ENCODE measurements at places on chromosomes 4 and X.
A peak's percentile ranks its signal among the peaks of the same experiment; 100 is the strongest.

GRCh38 chr4:153976954-153977353 lies 188.1 kb upstream of the SFRP2 start:
- no peak overlapping the region for H3K27ac ChIP-seq
- no peaks in the 10 kb centered on the region for H3K4me1 ChIP-seq
- DNase-seq, result no peak
- H3K36me3 ChIP-seq, result no peaks in the 10 kb centered on the region
- no peak overlapping the region for H3K4me3 ChIP-seq

DNA sequence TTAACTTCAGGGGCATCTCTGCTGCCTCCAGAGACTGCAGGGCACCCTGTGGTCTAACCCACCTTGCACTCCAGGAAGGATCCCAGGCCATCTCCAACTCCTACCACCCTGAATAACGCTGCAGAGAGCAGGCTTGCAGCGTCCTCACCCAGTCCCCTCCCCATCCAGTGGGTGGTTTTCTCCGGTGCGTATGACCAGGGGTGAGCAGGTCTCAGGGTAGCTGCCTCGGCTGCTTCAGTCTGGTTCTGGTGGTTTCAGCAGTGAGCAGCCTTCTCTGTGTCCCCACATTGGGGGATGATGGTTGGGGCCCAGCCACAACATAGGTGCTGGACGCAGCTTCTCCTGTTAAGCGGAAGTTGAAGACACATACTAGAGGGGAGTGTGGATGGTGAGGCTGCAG lies 38.6 kb upstream of the SORCS2 start:
- H3K4me1 ChIP-seq, result no peaks in the 10 kb centered on the region
- no peak overlapping the region for H3K4me3 ChIP-seq

DNA sequence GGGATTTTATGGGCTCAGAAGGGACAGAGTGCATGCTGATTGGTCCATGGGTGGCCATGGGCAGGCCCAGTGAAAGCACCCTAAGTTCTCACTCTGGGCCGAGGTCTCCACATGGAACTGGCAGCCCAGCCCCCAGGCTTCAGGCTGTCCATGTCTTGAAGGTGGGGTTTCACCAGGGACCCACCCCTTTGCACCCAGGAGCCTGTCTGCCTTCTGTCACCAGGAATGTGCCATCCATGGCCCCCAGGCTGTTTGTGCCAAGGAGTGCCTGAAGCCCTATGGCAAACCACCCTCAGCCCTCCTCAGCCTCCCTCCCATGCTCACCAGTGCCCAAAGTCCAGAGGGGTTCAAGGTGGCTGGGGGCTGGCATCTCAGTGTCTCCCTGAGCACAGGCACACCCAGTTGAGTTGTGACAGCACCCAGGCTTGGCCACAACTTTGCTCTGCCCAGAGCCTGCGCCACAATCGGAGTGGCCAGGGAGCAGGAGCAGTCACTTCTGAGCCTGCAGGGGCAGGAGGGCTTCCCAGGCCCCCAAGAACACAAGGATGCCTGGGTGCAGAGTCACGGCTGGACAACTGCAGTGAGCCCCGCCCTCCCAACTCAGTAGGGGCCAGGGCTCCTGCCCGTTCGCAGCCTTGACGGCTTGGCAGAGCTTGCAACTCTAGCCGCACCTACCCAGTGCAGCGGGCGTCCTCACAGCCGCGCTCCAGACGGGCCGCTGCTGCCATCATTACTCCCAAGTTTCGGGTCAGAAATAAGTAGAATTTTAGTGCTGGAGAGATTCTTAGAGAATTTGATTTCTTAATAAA lies 185.3 kb upstream of the NUDT6 start:
- H3K4me3 ChIP-seq, result no peak overlapping the region
- H3K4me1 ChIP-seq, result no peaks in the 10 kb centered on the region
- H3K36me3 ChIP-seq, result peaks cover 10% of the 10 kb centered on the region
- no peak overlapping the region for H3K27ac ChIP-seq

DNA sequence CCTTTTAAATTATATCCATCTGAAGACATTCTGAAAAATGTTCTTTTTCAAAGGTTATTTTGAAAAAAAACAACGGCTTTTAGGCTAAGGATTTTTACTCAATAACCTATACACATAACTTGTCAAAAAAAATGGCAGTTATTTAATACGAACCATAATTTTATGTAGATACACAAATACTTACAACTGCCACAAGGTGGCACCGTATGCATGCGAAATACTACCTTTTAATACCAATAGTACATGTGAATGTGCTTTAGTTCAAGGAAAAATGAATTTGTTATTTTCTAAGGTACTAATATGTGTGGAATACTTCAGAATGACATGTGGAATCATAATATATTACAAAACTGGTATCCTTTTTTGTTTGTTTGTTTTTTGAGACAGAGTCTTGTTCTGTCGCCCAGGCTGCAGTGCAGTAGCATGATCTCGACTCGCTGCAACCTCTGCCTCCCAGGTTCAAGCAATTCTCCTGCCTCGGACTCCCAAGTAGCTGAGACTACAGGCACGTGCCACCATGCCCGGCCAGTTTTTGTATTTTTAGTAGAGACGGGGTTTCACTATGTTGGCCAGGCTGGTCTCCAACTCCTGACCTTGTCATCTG lies 4.6 kb upstream of the MAD2L1 start:
- no peak overlapping the region for H3K4me3 ChIP-seq
- no peak overlapping the region for H3K27ac ChIP-seq
- H3K27me3 ChIP-seq, result no peaks in the 10 kb centered on the region
- peaks cover 24% of the 10 kb centered on the region for H3K4me1 ChIP-seq

DNA sequence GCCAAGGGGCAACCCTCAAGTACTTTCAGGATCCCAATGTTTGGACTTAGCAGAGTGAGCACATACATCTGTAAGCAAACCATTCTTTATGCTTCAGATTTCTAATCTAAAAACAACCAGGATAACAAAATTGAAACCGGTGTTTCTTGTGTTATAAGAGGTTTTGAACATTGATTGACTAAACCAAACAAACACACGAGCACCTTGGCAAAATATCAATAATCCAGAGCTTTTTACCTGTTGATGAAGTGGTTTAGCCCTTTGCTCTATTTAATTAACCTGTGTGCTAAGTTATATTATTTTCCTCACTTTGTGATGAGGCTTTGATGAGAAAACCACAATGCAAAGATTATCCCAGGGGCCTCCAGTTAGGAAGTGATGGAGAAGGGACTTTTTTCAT lies 255.3 kb upstream of the CXXC4 start:
- H3K36me3 ChIP-seq, result no peaks in the 10 kb centered on the region
- H3K27me3 ChIP-seq, result no peaks in the 10 kb centered on the region
- H3K4me3 ChIP-seq, result no peak overlapping the region
- DNase-seq, result no peak

- no peak overlapping the region for H3K4me3 ChIP-seq
- peaks cover 39% of the 10 kb centered on the region for H3K4me1 ChIP-seq
- no peaks in the 10 kb centered on the region for H3K27me3 ChIP-seq
- DNase-seq, result no peak
- peaks cover 82% of the 10 kb centered on the region for H3K36me3 ChIP-seq
These were observed 19.0 kb downstream of the HNRNPD start for GRCh38 chr4:82354788-82355187.

DNA sequence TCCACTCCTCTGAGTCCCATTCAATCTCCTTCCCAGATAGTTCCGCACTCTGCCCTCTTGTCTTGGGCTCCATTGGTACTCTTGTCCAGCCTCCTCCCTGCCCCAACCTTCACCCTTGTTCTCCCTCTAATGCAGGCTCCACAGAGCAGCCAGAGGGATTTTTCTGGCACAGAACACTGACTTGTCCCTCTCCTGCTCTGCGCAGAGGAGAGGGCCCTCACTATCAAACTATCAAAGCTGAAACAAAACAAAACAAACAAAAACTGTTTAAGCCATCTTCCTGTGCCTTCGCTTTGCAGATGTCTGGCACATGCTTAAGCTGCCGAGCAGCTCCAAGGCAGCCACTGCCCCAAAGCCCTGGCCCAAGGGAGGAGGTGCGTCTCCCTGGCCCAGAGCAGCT lies 2.9 kb downstream of the CNGA2 start:
- no peaks in the 10 kb centered on the region for H3K4me1 ChIP-seq
- H3K27me3 ChIP-seq, result peaks cover 4% of the 10 kb centered on the region
- H3K36me3 ChIP-seq, result no peaks in the 10 kb centered on the region

DNA sequence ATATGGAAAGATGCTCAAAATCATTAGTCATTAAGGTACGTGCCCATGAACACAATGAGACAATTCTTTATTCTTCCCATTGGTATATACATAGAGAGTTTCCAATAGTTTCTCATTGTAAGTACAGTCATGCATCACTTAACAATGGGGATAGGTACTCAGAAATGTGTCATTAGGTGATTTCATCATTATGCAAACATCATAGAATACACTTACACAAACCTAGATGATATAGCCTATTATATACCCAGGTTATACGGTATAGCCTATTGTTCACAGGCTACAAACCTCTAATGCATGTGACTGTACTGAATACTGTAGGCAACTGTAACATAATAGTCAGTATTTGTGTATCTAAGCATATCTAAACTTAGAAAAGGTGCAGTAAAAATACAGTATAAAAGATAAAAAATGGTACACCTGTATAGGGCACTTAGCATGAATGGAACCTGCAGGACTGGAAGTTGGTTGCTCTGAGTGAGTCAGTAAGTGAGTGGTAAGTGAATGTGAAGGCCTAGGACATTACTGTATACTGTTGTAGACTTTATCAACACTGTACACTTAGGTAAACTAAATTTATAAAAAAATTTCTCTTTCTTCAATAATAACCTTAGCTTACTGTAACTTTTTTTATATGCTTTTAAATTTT lies 49.6 kb downstream of the KLHL13 start:
- H3K4me1 ChIP-seq, result peaks cover 10% of the 10 kb centered on the region
- no peak for DNase-seq
- H3K27me3 ChIP-seq, result no peaks in the 10 kb centered on the region
- no peak overlapping the region for H3K27ac ChIP-seq
- no peak overlapping the region for H3K4me3 ChIP-seq

- no peaks in the 10 kb centered on the region for H3K4me1 ChIP-seq
- H3K27me3 ChIP-seq, result no peaks in the 10 kb centered on the region
- H3K27ac ChIP-seq, result no peak overlapping the region
- H3K4me3 ChIP-seq, result no peak overlapping the region
These were observed 376.6 kb downstream of the PDGFC start for GRCh38 chr4:156595041-156595440.

GRCh38 chr4:130393231-130393630 lies 1297.3 kb downstream of the C4orf33 start:
- H3K27me3 ChIP-seq, result no peaks in the 10 kb centered on the region
- no peak for DNase-seq

GRCh38 chr4:53563824-53564223 lies 27.5 kb downstream of the LNX1 start:
- H3K36me3 ChIP-seq, result no peaks in the 10 kb centered on the region
- H3K27me3 ChIP-seq, result peaks cover 3% of the 10 kb centered on the region
- H3K4me3 ChIP-seq, result no peak overlapping the region
- no peaks in the 10 kb centered on the region for H3K4me1 ChIP-seq
- no peak for DNase-seq

DNA sequence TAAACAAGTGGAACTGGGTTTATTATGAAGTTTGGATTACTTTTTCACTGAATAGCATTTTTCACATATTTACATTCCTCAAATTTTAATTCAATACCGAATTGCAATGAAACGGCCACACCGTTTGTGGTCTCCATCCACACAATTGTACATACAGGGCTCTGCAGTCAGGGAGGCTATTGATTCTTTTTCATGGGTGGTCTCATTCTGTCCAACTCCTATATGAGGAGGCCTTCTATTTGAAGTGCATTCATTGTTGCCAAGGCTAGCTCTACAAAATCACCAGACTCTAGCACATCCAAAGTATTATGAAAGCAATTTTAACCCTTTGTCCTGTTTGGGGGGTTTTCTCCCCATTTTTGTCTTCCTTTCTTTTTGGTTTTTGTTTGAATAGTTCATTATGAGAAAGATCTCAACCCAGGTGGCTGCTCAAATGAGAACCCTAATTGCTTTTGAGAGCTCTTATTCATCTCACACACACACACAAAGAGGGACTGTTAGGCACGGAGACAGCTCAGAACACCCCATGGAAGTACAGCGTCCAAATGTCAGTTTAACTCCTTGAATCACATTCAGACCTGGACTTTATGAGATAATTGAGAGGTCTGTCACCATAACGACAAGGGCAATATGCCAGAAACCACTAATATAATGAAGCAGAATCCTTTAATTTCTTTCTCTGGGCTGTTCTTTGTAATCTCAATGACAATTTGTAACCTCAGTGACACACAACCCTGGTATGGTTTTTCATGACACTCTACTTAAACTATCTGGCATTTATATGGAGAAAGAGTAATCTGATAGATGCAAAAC lies 79.4 kb downstream of the NLGN4X start:
- DNase-seq, result no peak
- no peaks in the 10 kb centered on the region for H3K36me3 ChIP-seq
- H3K27me3 ChIP-seq, result no peaks in the 10 kb centered on the region
- no peaks in the 10 kb centered on the region for H3K4me1 ChIP-seq

GRCh38 chrX:69615342-69615741 lies 571 bp upstream of the EDA start:
- H3K27ac ChIP-seq, result no peak overlapping the region
- no peak for DNase-seq
- peak overlapping the region; percentile 44 for H3K4me3 ChIP-seq
- no peaks in the 10 kb centered on the region for H3K36me3 ChIP-seq
- peaks cover 12% of the 10 kb centered on the region for H3K27me3 ChIP-seq

DNA sequence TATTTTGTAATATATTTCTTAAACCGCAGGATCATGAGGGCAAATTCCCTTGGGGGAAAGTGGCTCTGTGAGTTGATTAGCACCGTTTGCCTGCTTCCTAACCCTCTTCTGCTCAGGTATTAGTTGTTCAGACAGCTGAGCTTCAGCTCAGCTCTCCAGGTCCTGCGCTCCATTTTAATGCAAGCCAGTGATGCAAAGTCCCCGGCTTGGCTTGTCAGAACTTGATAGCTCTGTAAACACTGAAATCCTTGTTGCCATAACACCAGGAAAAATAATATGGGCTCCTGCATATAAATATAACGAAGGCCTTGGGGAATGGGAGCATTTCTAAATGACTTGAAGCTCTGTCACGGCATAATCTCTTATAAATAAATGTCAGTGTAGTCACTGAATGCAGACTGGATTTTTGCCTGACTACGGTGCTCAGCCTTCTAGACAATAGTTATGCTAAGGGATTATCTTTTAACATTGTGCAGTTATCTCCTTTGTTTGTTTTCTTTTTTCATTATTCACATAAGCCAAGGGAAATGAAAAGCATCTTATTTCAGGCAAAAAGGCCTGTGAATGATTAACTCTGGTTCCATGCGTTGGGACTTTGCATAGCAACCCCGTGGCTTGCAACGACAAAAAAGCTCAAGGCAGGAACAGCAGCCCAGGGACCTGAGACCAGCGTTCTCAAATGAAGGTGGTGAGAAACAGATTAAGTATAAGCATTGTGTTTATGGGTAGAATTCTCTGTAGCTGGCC lies 253.2 kb downstream of the SPRY1 start:
- no peak overlapping the region for H3K4me3 ChIP-seq
- no peak overlapping the region for H3K27ac ChIP-seq
- H3K36me3 ChIP-seq, result no peaks in the 10 kb centered on the region

DNA sequence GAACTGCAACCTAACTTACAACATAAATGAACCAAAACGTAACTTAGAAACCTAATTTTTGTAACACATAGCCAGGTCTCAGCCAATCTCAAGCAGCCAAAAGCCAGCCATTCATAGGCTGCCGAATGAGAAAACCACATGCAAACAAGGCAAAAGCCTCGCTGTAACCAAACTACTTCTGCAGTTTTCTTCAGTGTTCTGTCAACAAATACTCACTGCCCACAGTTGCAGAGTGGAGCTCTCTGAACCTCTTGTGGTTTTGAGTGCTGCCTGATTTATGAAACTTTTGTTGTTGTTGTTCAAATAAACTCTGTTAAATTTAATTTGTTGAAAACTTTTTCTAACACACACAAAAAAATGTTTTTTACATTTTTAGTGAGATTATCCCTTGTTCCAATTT lies 251.2 kb downstream of the PAPSS1 start:
- no peaks in the 10 kb centered on the region for H3K27me3 ChIP-seq
- no peak for DNase-seq
- H3K4me3 ChIP-seq, result no peak overlapping the region

Data from activated B cell treated with CpG ODN at 0.5 μM for 24 hours (primary cell).